HEK293T (cell line): ENCODE measurements at places on chromosomes 13 and 19.
A peak's percentile ranks its signal among the peaks of the same experiment; 100 is the strongest.

DNA sequence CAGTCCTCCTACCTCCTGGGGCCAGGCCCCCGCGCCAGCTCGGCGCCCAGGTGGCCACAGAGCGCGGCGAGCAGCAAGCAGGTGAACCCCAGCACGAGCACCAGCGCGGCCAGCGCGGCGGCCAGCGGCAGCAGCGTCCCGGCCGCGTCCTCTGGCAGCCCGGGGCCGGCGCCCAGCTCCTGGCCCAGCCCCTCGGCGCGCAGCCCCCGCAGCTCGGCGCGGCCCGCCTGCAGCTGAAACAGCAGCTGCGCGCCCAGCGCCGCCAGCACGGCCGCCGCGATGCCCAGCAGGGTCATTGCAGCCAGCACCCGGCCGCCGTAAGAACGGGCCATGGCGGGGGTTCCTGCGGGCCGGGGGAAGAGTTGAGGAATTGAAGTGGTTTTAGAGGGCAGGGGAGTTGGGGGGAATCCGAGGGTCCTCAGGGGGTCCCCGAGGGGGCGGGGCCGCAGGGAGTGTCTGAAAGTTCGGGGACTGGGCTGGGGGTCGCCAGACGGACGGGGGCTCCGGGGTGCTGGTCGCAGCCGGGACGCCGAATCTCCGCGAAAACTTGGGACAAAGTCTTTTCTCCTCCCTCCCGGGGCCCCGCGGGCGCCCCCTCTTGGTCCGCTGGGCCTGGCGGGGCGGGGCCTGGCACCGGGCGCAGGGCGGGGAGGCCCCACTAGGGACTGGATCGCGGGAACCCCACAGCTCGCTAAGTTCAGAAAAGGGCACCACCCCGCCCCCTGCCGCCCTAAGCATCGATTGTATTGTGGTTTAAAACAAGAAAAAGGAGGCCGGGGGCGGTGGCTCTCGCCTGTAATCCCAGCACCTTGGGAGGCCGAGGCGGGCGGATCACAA lies at the start of gene TMEM221:
TSS of gene TMEM221 (minus strand) at position 538 of the 837 bp plus-strand sequence. CDS start at position 332, 206 bp downstream.
- peak; percentile 63 for DNase-seq

GRCh38 chr19:53057904-53058580 lies 13.5 kb downstream of the ERVV-2 start:
- no peak for DNase-seq

DNA sequence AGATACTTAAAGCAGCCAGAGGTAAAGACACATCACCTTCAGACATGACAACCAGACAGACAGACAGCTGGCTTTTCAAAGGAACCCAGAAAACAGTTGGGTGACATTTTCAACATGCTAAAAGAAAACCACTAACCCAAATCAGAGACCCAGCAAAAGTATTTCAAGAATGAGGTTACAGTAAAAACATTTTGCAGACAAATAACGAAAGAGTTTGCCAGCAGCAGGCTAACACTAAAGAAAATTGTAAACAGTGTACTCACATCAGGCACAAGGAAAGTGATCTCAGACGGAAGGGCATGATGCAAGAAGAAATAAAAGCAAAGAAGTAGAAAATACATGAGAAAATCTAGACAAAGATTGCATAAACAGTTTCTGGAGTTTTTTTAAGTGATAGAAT lies 46.4 kb downstream of the AP1M1 start:
- no peak for DNase-seq

DNA sequence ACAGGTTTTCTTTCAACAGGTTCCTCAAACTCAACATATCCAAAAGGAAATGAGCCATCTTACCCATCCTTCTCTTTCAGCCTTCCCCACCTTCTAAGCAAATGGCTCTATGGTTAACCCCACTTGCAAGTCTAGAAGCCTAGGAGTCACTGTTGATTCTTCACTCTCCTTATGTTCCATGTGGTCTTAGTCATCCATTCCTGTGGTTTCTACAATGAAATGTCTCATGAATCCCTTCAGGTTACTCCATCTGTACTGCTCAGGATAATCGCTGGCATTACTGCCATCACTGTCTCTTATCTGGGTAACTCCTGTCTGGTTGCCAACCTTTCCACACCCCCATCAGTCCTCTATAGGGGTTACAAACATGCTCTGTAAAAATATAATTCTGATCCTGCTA lies 381.3 kb downstream of the ENOX1 start:
- DNase-seq: no peak

GRCh38 chr13:111936267-111936925 lies 130.6 kb upstream of the SOX1 start:
- DNase-seq: no peak

- DNase-seq: peak; percentile 90
These were observed 1.2 kb downstream of the APLP1 start for GRCh38 chr19:35869327-35870123.

GRCh38 chr13:45196096-45196495 lies 4.7 kb downstream of the KCTD4 start:
- DNase-seq: no peak

DNA sequence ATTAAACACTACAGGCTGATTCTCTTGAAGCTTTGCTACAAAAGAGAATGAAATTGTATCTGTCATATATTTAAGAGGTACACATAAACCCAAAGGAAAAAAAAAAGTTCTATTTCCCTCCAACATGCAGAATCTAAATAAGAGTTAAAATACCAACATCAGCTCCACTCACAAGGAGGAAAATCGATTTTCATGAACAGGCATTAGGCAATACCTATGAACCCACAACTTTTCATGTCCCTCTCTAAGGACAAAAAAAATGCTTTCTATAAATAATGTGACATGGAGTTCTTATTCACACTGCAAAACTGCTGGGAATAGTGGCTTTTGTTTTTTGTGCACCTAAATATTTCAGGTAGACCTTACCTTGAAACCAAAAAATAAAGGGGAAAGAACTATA lies 192.5 kb downstream of the KLF12 start:
- DNase-seq: no peak
